ENCODE measurements at places on chromosomes 3 and 15. TPM values are rescaled to one million over a fixed set of nuclear protein-coding genes. Genes with fewer than 3 reads are reported as not detected.
A peak's percentile ranks its signal among the peaks of the same experiment; 100 is the strongest.

The ITIH1 gene
- polyA plus RNA-seq: not detected

The SCAANT1 gene
- polyA plus RNA-seq: not detected

DNA sequence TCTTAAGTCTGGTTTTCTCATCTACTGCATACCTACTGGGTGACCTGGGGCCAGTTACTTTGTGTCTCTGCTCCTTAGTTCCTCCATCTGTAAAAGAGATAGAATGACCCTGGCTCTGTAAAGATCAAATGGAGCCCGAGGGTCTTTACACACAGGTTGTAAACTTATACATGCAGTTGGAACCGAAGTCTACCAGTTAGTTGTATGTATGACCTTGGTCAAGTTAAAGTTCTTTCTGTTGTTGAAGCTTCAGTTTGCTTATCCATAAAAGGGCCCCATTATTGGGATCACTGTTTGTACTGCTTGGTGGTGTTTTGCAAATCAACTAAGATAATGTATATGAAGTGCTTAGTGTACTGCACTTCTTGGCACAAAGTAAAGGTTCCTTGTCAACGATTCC, 186.9 kb downstream of the PTPRG start:
- H3K36me3 ChIP-seq: no peaks in the 10 kb centered on the region
- H3K4me1 ChIP-seq: no peaks in the 10 kb centered on the region
- H3K27ac ChIP-seq: no peak overlapping the region
- H3K4me3 ChIP-seq: no peak overlapping the region

DNA sequence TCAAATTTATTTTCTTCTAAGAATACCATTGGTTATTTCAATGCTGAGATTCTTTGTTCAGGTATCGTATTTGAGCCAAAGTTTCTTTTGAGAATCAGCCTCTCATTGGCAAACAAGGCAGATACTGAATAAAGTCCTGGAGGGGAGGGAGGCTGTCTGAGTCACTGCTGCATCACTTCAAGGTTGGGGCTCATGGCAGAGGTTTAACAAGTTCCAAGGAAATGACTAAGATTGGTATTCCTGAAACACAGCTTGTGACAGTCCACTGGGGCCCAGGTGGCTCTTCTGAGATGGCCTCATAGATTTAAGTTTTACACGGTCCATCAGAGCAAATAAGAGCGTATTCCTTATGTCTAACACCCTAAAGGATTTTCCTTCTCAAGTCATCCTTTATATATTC, 213.8 kb upstream of the STAC start:
- H3K27me3 ChIP-seq: no peaks in the 10 kb centered on the region
- no peaks in the 10 kb centered on the region for H3K36me3 ChIP-seq
- H3K4me3 ChIP-seq: no peak overlapping the region
- no peak for DNase-seq

The MESP1 gene
- polyA plus RNA-seq: 0.13 TPM

DNA sequence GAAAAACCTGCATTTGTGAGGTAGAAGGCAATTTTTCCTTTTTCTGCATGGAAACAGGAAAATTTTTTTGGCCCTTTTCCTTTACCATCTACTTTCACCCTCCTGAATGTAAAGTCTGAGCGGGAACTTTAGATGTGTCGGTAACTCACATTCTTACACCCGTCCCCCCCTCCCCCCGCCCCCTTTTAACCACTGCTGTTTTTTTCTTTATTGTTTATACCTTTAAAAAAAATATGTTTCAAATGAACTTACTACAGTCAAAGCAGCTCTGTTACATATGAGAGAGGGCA, 487 bp upstream of the HES1 start:
- no peak overlapping the region for H3K4me3 ChIP-seq
- peaks cover 14% of the 10 kb centered on the region for H3K27me3 ChIP-seq
- peaks cover 7% of the 10 kb centered on the region for H3K4me1 ChIP-seq
- no peaks in the 10 kb centered on the region for H3K36me3 ChIP-seq
- DNase-seq: no peak

GRCh38 chr3:46632792-46633191, 20.5 kb downstream of the FAM240A start:
- peak overlapping the region; percentile 3 for H3K27ac ChIP-seq
- H3K36me3 ChIP-seq: no peaks in the 10 kb centered on the region

DNA sequence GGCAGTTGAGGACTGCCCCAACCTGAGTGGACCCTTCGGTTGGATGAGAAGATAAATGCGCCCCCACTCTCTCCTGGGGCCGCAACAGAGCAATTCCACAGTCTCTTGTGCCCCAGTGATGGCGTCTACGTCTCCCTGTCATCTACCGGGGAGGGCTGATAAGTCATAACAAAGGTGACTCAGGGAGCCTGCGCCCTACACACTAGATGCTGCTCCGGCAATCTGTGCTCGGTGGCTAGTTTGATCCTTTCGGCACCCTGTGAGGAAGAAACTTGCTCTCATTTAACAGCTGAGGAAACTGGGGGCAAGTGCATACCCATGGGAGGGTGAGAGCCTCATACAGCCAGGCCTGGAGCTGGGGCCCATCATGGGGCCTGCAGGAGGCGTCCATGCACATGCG, 14.1 kb upstream of the SEMA3F start:
- DNase-seq: no peak
- no peaks in the 10 kb centered on the region for H3K36me3 ChIP-seq

GRCh38 chr3:10577486-10577885, 72.1 kb upstream of the ATP2B2 start:
- no peaks in the 10 kb centered on the region for H3K36me3 ChIP-seq
- no peak for DNase-seq
- no peak overlapping the region for H3K4me3 ChIP-seq
- H3K27ac ChIP-seq: no peak overlapping the region

The HCN4 gene
- not detected for polyA plus RNA-seq

- H3K4me3 ChIP-seq: no peak overlapping the region
- no peaks in the 10 kb centered on the region for H3K36me3 ChIP-seq
- DNase-seq: no peak
- peaks cover 3% of the 10 kb centered on the region for H3K4me1 ChIP-seq
- no peaks in the 10 kb centered on the region for H3K27me3 ChIP-seq
Observed at GRCh38 chr15:33915571-33916407, 52.5 kb upstream of the CHRM5 start.

DNA sequence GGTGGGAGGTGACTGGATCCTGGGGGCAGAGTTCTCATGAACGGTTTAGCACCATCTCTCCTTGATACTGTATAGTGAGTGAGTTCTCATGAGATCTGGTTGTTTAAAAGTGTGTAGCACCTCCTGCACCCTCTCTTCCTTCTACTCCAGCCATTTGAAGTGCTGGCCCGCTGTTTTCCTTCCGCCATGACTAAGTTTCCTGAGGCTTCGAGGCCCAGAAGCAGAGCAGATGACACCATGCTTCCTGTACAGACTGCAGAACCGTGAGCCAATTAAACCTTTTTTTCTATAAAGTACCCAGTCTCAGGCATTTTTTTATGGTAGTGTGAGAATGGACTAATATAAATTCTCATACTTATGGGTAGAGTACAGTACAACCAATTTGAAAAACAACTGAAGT, 123.6 kb upstream of the BHLHE40 start:
- no peaks in the 10 kb centered on the region for H3K27me3 ChIP-seq
- DNase-seq: no peak
- H3K4me3 ChIP-seq: no peak overlapping the region
- H3K36me3 ChIP-seq: no peaks in the 10 kb centered on the region
- H3K4me1 ChIP-seq: no peaks in the 10 kb centered on the region

- DNase-seq: no peak
- no peaks in the 10 kb centered on the region for H3K36me3 ChIP-seq
- no peak overlapping the region for H3K4me3 ChIP-seq
- H3K27ac ChIP-seq: no peak overlapping the region
- H3K4me1 ChIP-seq: peaks cover 8% of the 10 kb centered on the region
Observed at GRCh38 chr3:5056111-5056391, 66.0 kb upstream of the ARL8B start.

GRCh38 chr3:127193341-127193740, 410 bp downstream of the PRR23E start:
- H3K36me3 ChIP-seq: no peaks in the 10 kb centered on the region
- no peak for DNase-seq
- peaks cover 5% of the 10 kb centered on the region for H3K27me3 ChIP-seq
- H3K4me3 ChIP-seq: no peak overlapping the region
- no peaks in the 10 kb centered on the region for H3K4me1 ChIP-seq

The CD200 gene
- 1.6 TPM for polyA plus RNA-seq

DNA sequence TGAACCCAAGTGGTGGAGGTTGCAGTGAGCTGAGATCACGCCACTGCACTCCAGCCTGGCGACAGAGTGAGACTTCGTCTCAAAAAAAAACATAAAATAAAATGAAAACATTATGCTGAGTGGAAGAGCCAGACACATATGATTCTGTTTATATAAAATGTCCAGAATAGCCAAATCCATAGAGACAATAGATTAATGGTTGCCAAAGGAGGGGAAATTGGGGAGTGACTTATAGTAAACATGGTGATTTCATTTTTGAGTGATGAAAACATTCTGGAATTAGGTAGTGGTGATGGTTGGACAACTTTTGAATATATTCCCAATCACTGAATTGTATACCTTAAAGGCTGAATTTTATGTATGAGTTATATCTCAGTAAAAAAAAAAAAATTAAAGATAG, 172.0 kb upstream of the BFSP2 start:
- no peaks in the 10 kb centered on the region for H3K36me3 ChIP-seq
- H3K4me3 ChIP-seq: no peak overlapping the region
- no peaks in the 10 kb centered on the region for H3K4me1 ChIP-seq

The PLA2G4E gene
- not detected for polyA plus RNA-seq

The MLH1 gene
- 34.5 TPM for polyA plus RNA-seq

GRCh38 chr3:9314796-9315195, 48.1 kb upstream of the THUMPD3 start:
- 0 out of 2 replicates have a peak, but pooled peaks cover 2% of the 10 kb centered on the region for H3K4me1 ChIP-seq
- no peaks in the 10 kb centered on the region for H3K36me3 ChIP-seq
- H3K27ac ChIP-seq: no peak overlapping the region
- no peaks in the 10 kb centered on the region for H3K27me3 ChIP-seq

DNA sequence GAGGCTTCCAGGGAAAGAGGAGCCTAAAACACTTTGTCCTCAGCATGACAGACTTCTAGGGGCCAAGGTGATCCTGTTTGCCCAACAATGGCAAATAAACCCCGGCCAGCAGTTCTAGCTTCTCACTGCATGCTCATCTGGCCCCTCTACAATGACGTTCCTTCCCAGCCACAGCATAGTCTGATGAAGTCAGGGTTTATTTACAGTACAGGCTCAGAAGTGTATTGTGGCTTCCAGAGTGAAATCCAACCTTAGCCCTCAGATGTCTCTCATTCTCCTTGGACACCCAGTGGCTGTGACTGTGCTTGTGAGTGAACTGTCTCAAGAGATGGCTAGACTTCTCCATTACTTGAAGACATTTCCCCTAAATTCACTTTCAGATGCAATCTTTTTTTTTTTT, 40.8 kb downstream of the BFSP2 start:
- peaks cover 2% of the 10 kb centered on the region for H3K4me1 ChIP-seq
- H3K4me3 ChIP-seq: no peak overlapping the region
- H3K27me3 ChIP-seq: no peaks in the 10 kb centered on the region
- H3K36me3 ChIP-seq: no peaks in the 10 kb centered on the region
- H3K27ac ChIP-seq: no peak overlapping the region

DNA sequence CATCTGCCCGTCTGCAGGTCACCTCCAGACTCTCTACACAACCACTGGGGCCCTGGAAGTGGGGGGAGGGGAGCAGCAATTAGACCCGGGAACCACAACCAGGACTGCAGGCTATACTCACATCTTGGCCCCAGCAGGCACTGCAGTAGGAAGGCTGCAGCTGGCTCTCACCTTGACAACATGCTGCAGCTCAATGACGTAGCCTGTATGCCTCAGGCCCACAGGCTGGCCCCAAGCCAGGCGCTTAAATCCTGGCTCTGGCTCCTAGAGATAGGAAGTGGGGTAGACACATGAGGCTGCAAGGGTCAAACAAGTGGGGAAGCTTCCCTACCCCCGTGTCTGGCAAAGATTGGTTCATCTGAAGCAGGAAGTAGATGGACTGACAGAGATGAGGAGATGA, 4.6 kb upstream of the QRICH1 start:
- H3K27ac ChIP-seq: no peak overlapping the region
- H3K27me3 ChIP-seq: no peaks in the 10 kb centered on the region
- H3K36me3 ChIP-seq: peaks cover 59% of the 10 kb centered on the region
- DNase-seq: peak; percentile 34

The OR5K2 gene
- polyA plus RNA-seq: not detected

The TADA3 gene
- polyA plus RNA-seq: 69.7 TPM

GRCh38 chr15:31503256-31503655, 176.6 kb downstream of the KLF13 start:
- H3K27ac ChIP-seq: no peak overlapping the region
- H3K27me3 ChIP-seq: peaks cover 19% of the 10 kb centered on the region
- H3K4me3 ChIP-seq: no peak overlapping the region
- DNase-seq: no peak
- no peaks in the 10 kb centered on the region for H3K4me1 ChIP-seq
- no peaks in the 10 kb centered on the region for H3K36me3 ChIP-seq

- no peak overlapping the region for H3K4me3 ChIP-seq
- peak overlapping the region; percentile 46 for H3K27ac ChIP-seq
- no peaks in the 10 kb centered on the region for H3K36me3 ChIP-seq
- H3K27me3 ChIP-seq: no peaks in the 10 kb centered on the region
Observed at GRCh38 chr3:192831111-192831644, 86.5 kb downstream of the MB21D2 start.

GRCh38 chr3:24363242-24363641, 131.4 kb downstream of the THRB start:
- H3K4me1 ChIP-seq: no peaks in the 10 kb centered on the region
- H3K27me3 ChIP-seq: no peaks in the 10 kb centered on the region
- no peak overlapping the region for H3K4me3 ChIP-seq
- H3K27ac ChIP-seq: no peak overlapping the region

The CHRM5 gene
- 0.03 TPM for polyA plus RNA-seq

The SLC6A11 gene
- not detected for polyA plus RNA-seq

GRCh38 chr15:51097553-51098330, 3.0 kb upstream of the TNFAIP8L3 start:
- DNase-seq: peak; percentile 63
- no peak overlapping the region for H3K4me3 ChIP-seq
- no peak overlapping the region for H3K27ac ChIP-seq
- H3K36me3 ChIP-seq: no peaks in the 10 kb centered on the region

DNA sequence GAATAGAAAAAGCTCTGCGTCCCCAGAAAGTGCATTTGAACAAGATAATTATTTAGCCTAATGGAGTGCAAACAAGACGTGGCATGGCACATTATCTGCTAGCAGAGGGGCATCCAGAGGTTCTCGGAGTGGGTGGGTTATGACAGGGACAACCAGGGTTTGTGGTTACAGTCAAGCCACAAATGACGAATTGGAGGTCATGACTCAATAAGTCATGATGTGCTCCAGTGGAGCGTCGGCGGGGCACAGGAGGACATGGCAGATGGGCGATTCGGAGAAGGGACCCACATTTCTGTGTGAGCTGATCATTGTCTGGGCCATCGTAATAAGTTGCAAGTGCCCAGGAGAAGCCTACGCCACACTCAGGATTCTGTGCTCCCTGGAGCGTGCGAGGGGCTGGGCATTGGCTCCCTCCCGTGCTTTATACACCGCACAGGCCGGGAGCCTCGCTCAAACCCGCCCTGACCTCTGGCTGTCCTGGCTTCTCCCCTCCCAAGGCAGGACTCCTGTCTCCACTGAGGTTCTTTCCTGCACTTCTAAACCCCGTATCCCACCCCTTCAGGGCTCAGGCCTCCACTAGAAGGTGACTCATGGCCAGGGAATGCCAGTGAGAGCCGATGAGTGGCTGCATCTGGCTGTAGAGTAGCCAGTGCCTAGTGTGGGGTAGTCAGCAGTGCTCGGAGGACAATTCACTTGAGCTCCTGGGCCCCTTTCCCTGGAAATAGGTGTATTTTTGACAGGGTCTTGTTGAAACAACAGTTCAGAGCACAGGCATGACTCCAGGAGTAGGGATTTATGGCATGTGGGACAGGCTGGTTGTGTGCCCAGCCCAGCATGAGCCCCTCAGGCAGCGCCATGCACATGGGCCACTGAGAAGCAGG, 67.4 kb downstream of the GRIP2 start:
- H3K27ac ChIP-seq: peak overlapping the region; percentile 56
- no peaks in the 10 kb centered on the region for H3K27me3 ChIP-seq
- peak; percentile 92 for DNase-seq
- peaks cover 15% of the 10 kb centered on the region for H3K4me1 ChIP-seq
- no peak overlapping the region for H3K4me3 ChIP-seq
